ENCODE measurements at places on chromosomes 7 and 10.

GRCh38 chr7:108069646-108070045 lies 60.5 kb downstream of the LAMB4 start:
- DNase-seq: no peak

GRCh38 chr7:31734456-31734855 lies 47.4 kb downstream of the PPP1R17 start:
- DNase-seq: no peak

GRCh38 chr10:79248341-79249185 lies 98.7 kb upstream of the PPIF start:
- DNase-seq: no peak

GRCh38 chr10:14356921-14357320 lies 26.2 kb upstream of the FRMD4A start:
- DNase-seq: no peak

GRCh38 chr10:23439961-23440889 lies 1.4 kb downstream of the OTUD1 start:
- no peak for DNase-seq

GRCh38 chr7:63073736-63074135 lies 924.9 kb upstream of the ZNF722 start:
- DNase-seq: no peak

DNA sequence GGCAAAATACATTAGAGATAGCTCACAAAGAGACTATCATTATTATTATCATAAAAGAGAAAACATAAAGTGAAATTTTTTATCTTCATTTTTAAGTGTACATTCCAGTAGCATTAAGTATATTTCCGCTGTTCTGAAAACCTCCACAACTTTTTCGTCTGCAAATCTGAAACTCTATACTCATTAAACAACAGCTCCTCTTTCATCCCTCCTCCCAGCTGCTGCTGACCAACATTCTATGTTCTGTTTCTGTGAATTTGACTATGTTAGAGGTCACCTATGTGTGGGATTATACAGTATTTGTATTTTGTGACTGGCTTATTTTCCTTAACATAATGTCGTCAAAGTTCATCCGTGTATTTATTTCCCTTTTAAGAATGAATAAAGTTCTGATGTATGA lies 429.3 kb upstream of the TPK1 start:
- DNase-seq: no peak

- no peak for DNase-seq
Observed at GRCh38 chr7:32163141-32163806, 93.1 kb upstream of the PDE1C start.

- DNase-seq: no peak
Observed at GRCh38 chr7:38027884-38028455, 107.5 kb downstream of the EPDR1 start.

DNA sequence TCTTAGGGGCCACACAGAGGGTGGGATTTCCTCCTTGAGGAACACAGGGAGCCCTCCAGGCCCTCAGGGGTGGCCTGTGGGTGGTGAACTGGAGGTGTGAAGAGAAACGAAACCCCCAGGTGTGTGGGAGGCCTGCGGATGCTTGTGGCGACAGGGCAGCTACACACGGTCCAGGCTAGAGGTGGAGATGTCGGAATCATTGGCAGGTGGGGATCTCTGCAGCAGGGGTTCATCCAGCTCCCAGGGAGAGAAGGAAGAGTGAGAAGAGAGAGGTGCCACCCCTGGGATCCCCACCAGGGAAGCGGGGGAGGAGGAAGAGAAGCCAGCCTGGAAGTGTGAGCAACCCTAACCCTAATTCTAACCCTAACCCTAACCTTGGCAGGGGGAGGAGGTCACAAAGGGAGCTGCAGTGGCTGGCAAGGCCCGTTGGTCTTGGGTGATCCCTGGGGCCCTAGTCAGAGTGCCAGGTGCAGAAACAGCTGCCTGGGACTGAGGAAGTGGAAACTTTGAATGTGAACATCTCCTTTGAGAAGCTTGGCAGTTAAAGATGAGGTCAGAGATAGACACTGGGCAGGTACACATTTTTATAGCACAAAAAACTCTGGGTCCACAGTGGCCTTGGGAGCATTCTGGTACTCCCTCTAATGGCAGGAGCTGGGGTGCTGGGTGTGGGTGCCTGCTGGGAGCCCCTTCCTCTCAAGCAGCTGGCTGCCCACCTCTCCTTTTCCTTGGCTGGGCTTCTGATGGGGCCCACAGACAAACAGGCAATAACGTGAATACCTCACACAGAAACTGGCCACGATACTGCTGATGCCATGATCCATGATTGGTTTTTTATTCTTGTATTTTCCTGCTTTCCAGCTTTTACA lies 6.8 kb upstream of the AEBP1 start:
- no peak for DNase-seq

DNA sequence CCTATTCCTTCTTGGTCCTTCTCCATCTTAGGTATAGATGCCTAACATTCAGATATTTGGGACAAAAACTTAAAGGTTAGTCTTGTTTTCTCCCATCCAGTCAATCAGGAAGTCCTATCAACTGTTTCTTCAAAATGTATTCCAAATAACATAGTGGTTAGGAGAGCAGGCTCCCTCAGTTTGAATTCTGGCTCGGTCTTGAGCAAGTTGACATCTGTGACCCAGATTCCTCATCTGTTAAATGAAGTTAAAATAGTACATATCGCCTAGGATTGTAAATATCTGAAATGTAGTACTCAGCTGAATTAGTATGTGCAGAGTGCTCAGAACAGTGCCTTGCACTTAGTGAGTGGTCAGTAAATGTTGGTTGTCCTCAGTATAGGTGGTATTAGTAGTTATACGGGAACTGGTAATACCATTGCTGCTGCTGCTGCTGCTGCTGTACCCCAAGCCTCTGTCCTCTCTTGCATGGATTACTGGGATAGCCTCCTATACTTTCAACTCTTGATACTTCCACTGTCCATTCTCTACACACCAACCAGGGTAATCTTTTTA lies 58.6 kb downstream of the RALA start:
- DNase-seq: no peak
